ENCODE measurements at places on chromosomes 7 and 10. TPM values are rescaled to one million over a fixed set of nuclear protein-coding genes. Genes with fewer than 3 reads are reported as not detected.

DNA sequence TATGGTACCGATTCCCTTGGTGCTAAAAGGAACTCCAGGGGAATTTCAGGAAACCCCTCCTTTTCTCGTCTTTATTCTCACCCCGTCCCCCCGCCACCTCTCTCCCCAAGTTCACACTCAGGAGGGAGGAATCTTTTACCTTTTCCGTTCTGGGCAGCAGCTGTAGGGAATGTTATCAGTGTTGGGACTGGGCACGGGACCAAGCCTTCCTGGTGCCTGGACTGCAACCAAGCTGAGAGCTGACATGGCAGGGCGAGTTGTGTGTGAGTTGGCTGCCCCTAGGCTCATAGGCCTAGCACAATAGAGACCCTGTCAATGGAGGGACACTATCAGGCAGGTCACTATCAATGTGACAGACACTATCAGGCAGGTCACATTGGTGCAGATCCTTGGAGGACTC lies 121.4 kb downstream of the TCF7L2 start:
- DNase-seq = no peak

GRCh38 chr10:3782451-3783315 lies 2.3 kb downstream of the KLF6 start:
- DNase-seq = peak; percentile 44

DNA sequence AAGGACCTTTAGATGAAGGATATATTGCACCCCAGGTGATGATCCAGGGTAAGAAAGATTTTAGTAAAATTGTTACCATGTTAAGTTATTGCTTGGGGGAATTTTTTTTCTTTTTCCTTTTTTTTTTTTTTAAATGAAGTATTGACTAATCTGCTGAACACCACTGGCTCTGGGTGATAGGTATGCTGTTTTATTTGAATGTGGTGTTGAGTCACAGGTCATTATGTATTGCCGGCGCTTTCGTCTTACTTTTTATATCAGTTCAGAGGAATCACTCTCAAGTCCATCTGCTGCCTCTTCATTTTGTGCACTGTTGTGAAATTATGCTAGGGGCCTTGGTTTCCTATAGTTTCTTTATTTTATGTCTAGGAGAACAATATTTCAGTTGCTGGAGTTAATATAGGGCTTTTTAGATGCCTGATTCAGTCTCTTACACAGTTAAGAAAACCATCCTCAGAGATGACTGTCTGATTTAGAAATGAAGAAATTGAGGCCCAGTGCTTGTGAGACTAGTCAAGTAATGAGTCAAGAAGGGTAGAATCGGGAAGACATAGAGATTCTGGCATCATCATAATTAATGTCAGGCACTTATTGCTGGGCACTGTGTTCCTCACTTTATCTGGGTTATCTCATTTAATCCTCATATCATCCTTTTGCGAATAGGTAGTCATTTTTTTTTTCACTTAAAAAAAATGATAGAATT lies 38.7 kb downstream of the NRF1 start:
- DNase-seq = no peak

GRCh38 chr10:98272656-98273055 lies 4.7 kb upstream of the LOXL4 start:
- DNase-seq = no peak

DNA sequence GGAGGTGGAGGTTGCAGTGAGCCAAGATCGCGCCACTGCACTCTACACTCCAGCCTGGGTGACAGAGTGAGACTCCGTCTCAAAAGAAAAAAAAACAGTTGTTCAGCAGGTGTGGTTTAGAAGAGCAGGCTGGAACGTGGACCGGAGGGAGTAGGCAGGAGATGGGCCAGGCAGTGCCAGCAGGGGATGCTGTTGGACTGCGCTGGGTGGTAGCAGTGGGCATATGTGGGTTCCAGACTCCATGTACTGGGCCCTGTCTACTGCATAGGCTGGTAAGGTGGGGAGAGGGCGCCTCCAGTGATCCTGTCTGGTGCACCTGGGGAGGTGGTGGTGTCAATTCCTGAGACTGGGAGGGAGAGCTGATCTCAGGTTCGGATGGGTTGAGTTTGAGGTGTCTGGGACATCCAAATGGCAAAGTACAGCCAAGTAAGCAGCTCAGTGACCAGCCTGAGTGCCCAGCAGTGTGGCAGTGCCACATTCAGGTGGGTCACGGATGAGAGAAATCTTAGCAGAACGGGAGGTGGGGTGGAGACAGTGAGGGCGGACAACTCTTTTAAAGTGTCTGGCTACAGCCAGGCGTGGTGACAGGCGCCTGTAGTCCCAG lies 25.9 kb downstream of the SFXN4 start:
- DNase-seq = peak; percentile 20

DNA sequence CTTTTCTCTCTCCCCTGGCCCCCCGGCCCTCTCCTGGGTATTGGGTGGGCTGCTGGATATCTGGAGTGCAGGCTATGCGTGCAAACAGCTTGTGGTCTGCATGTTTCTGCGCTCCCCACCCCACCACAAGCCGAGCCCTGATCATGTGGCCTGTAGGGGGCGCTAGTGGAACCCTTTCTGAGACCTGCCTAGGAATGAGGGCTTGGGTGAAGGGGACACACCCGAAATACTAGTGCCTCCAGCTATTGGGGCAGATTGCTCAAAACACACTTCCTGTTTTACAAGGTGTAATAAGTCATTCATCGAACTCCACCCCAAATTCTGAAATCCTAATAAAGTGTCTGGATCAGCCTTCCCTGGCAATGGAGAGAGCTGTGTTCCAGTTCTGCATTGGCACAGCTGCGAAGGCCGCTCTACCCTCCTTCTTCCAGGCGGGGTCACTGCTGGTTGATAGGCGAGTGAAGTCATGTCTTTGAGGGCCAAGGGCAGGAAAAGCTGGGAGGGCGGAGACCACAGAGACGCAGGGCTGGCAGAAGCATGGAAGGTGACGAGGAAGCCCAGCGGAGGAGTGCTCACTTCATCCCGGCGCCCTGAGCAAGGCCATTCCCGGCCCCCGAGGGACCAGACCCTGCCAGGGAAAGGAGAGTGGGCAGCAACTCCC lies 19.8 kb upstream of the PRRT4 start:
- no peak for DNase-seq

DNA sequence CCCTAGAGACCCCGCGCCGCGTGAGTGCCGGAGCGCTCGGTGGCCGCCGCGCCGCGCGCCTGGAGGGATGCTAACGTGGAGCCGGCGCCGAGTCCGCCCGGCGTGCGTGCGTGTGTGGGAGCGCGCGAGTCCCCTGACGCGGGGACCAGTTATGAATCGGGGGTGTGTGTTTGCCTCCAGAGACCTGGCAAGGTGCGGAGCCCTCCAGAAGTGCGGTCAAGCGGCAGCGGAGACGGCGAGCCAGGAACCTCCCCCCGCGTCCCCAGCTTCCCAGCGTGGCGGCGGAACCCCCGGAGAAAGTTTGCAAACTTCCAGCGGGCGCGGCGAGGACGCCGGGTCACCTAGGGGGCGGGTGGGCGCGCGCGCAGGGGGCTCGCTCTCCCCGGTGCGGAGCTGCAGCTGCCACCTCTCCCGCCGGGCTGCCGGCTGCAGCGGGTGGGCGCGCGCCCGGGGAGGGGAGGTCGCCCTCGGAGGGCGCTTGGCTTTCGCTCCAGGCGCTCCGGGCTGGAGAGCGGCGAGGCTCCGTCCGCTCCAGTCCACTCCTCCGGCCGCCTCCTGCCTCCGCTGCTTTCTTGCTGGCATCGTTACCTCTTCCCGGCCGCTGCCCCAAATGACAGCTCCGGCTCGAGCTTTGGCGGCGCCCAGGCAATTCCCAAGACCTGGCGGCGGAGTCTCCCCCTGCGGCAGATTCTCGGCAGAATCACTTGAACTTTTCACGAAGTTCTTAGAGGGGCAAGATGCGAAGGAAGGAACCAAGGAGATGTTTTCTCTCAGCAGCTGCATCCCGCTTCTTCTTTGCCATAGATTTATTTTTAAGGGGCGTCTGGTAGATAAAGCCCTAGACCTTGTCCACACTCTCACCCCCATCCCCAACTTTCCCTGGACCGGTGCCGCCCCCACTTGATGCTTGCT lies 2.3 kb upstream of the CREB5 start:
- no peak for DNase-seq

The OR2A5 gene
- total RNA-seq = not detected

The TSPAN12 gene
- not detected for total RNA-seq

The MYOF gene
- total RNA-seq = 0.11 TPM

The WNT8B gene
- total RNA-seq = not detected

The CDH23 gene
- total RNA-seq = 9.6 TPM

The GALNT17 gene
- total RNA-seq = not detected

The SCIN gene
- total RNA-seq = 0.41 TPM
